ENCODE measurements at places on chromosomes 13 and 19.

- no peak for DNase-seq
These were observed 5.0 kb downstream of the RDH8 start for GRCh38 chr19:10018263-10018662.

GRCh38 chr13:25447396-25447795 is 75.6 kb downstream of the ATP8A2 start:
- no peak for DNase-seq

GRCh38 chr13:93180356-93180969 is 46.1 kb upstream of the GPC6 start:
- no peak for DNase-seq

DNA sequence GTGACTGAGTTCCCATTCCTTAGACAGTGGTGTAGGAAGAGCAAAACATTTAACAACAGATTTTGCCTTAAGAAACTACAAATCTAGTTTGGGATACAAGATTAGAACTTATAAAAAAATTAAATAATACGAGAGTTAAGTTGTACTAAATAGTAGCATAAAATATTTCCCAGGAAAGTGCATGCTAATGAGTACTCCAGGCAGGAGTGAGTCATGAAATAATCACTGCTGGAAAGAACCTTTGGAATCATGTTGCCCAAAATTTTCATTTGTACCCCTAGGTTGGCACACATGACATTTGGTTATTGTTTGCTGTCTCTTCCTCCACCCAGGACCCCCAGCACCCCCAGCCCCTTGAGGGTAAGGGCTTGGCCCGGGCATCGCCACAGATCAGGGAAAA is 26.3 kb upstream of the KL start:
- DNase-seq: no peak

DNA sequence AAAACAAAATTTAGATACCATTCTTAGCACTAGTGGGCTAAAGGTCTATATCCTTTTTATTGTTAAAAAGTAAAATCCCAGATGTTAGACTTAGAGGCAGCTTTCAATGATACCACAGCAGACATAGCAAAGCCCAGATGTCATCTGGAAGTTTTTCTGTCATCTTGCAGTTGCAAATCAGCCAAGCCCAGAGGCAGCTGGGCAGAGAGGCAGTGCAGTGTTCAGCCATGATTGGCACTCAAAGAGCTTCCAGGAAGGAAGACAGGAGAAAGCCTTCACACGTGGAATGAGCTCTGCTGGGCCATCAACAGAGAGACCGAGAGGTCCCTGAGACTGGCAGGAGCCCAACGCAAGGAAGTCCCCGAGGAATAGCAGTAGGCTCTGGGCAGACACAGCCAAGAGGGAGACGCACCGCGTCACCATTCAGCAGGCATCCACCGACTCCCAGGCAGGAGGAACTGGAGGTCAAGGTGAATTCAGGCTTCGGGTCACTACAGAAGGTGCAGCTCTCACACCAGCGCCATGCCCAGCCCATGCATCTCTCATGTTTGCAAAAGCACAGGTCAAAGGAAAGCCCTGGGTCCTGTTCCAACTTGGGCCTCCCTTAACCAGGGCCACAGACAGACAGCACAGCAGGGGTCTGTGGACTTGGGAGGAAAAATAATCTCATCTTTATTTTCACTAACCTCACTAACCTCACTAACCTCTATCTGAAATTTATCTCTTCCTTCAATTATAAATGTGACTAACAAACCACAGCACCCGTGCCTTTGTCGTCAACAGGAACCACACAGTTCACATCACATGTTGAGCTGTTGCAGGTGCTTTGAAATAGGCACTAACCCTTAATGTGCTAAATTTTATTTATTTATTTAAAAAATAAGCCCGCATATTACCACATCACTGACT is 54.9 kb downstream of the TUBGCP3 start:
- DNase-seq: no peak

- DNase-seq: no peak
These were observed 812.8 kb upstream of the SLC10A2 start for GRCh38 chr13:103878891-103879605.

DNA sequence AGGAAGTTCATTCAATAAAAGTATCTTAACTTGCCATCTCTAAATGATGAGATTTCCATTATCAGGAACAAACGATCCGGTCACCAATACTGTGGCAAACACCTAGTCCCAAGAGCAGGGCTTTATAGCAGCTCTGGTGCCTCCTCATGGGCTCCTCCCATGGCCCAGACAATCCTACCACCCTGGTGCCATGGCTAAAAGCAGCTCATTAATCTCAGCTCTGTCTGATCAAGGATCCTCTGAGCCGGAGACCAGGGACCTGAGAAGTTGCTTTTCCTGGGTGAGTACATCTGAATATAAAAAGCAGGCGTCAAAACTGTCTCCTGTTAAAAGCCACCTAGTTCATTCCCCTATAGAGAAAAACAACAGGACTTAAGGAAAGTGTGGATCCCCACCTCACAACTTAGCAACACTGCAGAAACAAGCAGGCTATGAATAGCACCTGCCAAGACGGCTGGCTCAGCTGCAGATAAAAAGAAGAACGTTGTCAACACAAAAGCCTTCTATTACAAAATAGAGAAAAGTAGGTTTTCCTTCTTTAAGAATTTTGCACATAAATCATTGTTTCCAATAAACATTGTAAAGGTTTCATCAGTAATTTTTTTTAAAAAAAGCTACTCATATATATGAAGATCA is 30.3 kb downstream of the TSHZ3 start:
- no peak for DNase-seq

GRCh38 chr19:17522988-17523872 is 11.8 kb downstream of the PGLS start:
- peak; percentile 83 for DNase-seq

DNA sequence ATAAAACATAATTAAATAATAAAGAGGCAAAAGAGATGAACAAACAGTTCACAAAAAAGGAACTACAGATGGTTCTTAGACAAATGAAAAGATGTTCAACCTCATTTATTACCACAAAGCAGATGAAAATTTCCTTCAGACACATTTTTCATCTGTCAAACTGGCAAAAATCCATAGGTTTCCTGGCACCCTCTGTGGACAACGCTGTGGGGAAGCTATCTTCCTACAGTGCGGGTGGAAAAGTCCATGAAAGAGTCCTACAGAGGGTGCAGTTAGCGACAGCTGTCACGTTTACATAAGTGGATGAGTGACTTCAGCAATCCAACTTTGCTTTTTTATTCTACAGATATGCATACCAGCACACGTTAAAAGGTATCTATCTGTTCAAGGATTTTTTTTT is 30.3 kb upstream of the PDCD5 start:
- DNase-seq: no peak

DNA sequence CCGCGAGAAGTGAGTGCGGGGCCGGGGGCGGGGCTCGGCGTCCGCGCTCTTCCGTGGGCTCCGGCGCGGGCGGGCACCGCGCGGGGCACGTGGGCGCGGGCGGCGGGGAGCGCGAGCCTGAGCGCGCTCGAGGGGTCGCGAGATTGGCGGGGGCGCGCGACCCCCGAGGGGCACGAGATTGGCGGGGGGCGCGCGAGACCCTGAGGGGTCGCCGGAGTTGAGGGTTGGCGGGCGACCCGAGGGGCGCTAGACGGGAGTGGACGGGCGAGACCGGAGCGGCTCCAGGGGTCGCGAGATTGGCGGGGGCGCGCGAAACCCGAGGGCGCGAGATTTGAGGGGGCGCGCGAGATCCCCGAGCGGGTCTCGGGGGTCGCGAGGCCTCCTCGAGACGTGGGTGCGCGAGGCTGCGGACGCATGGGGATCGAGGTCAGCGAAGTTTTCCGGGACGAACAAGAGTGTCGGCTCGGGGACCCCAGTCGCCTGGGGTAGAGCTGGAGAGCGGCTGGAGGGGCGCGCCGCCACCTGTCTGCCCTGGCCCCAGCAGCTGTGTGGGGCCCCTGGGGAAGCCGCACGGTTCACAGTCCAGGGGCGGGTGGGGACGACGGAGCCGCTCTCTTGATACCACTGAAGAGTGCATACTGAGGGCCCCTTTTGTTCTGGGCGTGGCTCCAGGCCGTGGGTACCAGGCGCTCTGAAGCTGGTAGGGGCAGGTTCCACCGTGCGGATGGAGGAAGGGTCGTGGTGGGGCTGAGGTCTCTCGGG is 682 bp downstream of the SSBP4 start:
- DNase-seq: peak; percentile 79

DNA sequence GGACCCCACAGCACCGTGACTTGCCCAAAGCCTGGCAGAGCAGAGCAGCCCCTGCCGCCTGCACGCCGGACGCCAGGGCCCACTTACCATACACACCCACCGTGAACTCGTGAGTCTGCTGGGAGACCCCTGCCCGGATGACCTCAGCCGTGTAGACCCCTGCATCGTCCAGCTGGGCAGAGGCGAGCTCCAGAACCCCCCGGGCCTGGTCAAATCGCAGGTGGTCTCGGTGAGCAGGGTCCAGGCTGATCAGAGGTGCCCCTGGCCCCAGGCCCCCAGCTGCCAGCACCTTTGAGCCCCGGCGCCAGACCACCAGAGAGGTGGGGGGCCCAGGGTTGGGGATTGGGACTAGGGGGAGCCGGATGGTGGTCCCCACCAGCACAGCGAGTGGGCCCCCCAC is 873 bp downstream of the VSIG10L start:
- no peak for DNase-seq

DNA sequence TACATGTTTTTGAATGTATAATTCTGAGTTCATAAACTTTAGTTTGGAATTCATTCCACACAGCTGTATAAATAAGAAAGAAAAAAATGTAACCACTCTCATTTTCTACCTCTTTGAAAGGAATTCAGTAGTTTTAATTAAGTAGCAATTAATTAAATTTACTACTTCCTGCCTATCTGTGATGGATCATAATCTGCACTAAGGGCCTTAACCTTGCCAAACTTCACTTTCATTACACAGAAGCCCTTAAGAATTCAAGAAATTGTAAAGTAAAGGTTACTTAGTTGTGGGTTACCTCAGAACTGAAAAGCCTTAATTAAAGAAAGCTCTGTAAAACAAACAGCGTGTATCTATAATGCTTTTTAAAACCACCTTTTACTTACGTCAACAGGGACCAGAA is 111.9 kb upstream of the FBXL3 start:
- no peak for DNase-seq

- DNase-seq: no peak
These were observed 2.4 kb downstream of the POLR1D start for GRCh38 chr13:27624071-27624470.

- peak; percentile 88 for DNase-seq
These were observed at the start of gene SSBP4 for GRCh38 chr19:18419195-18419698. TSS of gene SSBP4 (plus strand) at chr19:18419398. CDS start at chr19:18419649, 251 bp downstream.

DNA sequence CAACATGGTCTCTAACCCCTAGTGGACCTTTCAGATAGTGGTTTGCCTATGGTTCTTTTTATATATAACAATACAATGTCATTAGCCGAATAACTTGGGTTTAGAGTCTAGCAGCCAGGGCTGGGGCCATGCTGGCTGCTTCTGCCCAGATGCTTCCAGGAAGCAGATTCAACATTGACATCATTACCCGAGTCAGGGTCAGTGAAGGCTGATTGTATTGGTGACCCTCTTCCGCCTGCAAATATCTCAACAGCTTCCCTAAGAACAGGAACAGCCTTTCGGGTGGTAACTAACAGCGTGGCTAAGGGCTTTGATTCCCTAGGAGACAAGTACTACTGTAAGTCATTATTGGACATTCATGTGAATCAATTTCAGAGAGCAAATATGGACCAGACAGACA is 476.4 kb downstream of the UQCRFS1 start:
- no peak for DNase-seq

DNA sequence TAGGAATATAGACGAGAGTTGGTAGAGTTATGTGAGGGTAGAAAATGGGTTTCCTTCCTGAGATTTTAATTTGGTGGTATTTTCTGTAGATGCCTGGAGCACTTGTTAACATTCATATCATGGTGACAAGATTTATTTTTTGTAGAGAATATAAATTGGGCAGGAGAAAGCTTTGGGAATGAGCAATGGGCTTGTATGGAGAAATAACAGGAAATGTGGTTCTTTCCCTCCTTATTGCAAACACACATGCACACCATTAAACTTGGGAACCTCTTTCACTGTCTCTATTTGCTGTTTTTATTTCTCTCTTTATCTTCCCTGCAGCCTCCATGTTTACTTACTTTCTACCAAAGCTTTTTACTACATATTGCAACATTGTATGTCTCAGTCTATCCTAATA is 1653.6 kb downstream of the OLFM4 start:
- DNase-seq: no peak

DNA sequence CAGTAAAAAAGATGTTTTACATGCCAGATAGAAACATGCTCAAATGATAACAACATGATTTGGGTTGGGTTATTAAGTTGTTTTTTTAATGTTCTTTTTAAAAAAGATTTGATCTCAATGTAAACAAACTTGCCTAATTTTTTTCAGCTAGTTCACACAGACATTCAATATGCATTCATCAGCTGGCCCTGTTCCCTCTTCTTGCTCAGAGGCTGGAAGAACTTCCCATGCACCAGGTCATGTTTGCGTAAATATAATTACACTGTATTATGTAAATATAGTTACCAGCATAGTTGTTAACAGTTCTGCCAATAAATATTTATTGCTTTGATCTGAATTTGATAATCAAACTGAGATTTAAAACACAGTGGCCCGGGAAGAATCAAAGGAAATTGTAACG is 70.6 kb downstream of the ATP11A start:
- no peak for DNase-seq

- no peak for DNase-seq
These were observed 21.0 kb upstream of the NDFIP2 start for GRCh38 chr13:79459906-79460305.

- DNase-seq: no peak
These were observed 51.6 kb downstream of the SERP2 start for GRCh38 chr13:44425041-44425814.

GRCh38 chr13:113669231-113669754 is 2.3 kb downstream of the GRK1 start:
- DNase-seq: no peak

DNA sequence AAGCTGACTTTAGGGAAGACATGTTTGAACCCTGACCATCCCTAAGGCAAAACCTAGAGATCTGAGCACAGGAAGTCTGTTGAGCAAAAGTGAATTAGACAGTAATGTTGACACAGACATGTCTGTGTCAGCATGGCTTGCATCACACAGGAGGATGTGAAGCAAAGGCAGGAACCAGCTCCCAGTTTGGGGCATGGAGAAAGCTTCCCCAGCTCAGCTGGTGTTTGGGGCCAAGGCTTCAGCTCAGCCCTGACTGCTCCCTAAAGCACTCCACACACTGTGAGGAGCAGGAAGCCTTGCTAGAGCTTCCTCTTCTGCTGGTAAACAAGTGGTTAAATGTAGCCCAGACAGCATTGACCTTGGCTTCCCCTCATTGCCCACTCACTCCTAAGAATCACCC is 153.8 kb upstream of the UBL3 start:
- DNase-seq: no peak
